ENCODE measurements at places on chromosomes 5 and 9.

GRCh38 chr5:55081541-55081940 lies 20.9 kb upstream of the GZMA start:
- no peak for DNase-seq

DNA sequence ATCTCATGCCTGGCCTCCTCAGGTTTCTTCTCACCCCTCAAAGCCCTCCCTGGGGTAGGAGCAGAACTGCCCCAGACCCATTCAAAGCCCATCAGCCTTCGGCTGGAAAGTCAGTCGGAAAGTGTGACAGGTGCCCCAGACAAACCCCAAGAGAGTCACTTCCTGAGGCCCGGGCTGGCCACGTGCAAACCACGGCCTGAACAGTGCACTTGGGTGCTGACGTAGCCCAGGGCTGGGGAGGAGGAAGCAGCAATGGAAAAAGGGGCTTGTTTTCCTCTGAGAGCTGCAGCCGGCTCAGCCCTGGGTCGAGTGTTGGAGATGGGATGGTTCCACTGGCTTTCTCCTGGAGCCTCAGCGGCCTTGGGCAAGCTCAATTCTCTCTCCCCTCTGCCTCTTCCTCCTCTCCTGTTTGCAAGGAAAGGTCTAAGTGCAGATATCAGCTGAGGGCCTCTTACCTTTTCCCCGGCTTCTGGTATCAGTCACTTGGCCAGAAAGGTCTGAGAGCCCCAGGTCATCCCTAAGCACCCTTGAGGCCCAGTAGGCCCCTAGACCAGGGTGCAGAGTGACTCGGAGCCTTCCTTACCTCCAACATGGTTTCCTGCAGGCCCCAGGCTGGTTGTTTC lies 5.9 kb upstream of the EGR1 start:
- no peak for DNase-seq

GRCh38 chr5:145975001-145975360 lies 38.6 kb downstream of the SH3RF2 start:
- DNase-seq, result no peak

DNA sequence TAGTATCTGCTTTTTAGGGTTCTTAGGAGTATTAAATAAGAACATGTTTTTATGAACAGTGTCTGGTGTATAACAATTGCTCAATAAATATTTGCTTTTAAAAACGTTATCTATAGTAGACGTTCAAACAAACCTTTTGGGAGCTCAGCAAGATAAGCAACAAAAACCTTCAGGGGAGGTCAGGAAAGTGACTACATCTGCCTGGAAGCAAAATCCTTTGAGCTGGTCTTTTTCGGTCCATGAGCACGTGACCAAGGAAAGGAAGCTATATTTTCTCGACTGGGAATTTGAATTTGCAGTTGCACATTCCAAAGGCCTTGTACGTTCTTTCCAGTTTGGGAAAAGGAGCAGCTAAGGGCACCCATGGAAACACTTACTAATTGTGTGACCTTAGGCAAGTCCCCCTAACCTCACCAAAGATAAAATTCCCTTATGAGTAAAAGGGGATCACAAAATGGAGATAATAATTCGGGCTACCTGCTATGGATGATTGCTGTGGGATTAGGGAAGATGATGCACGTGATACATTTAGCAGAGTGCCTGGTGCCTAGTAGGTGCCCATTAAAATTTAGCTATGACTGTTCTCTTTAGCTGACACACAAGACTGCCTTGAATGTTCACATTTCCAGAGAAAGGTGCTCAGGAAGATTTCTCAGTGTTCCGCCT lies 45.4 kb downstream of the PTTG1 start:
- peak; percentile 36 for DNase-seq

- no peak for DNase-seq
Observed at GRCh38 chr9:108209132-108209685, 646.6 kb downstream of the ACTL7B start.

DNA sequence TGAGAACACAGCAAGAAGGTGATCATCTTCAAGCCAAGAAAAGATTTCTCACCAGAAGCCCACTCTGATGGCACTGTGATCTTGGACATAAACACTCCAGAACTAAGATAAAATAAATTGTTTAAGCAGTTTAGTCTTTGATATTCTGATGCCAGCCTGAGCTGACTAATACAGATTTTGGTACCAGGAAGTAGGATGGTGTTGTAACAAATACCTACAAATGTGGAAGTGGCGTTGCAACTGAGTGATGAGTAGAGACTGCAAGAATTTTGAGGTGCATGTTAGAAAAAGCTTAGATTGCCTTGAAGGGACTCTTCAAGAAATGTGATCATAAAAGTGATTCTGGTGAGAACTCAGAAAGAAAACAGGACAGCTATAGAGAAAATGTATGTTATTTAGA lies 592.4 kb upstream of the DAB2 start:
- DNase-seq, result no peak

DNA sequence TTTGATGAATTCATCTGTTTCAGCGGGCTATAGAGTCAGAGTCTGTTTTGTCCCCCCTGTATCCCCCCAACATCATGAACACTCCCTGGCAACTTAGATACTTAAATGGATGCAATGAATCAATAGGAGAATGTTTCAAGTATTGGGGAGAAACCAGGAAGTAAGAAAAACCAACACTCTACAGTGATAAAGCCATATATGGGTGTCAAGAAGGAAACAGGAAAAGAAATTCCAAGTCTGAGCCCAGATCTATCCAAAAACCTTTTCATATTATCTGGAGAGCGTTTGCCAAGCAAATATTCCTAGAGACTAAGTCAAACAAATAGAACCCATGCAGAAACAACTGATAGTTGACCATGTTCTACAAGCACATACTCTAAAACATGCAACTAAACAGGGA lies 2.3 kb upstream of the GNAQ start:
- no peak for DNase-seq

GRCh38 chr5:27818888-27819287 lies 780.5 kb upstream of the CDH9 start:
- DNase-seq, result no peak

- DNase-seq, result no peak
Observed at GRCh38 chr9:13128266-13128860, 151.1 kb downstream of the MPDZ start.

- DNase-seq, result no peak
Observed at GRCh38 chr5:112973904-112974303, 2.7 kb upstream of the DCP2 start.

- peak; percentile 69 for DNase-seq
Observed at GRCh38 chr9:35827486-35827885, 1.0 kb downstream of the FAM221B start.

DNA sequence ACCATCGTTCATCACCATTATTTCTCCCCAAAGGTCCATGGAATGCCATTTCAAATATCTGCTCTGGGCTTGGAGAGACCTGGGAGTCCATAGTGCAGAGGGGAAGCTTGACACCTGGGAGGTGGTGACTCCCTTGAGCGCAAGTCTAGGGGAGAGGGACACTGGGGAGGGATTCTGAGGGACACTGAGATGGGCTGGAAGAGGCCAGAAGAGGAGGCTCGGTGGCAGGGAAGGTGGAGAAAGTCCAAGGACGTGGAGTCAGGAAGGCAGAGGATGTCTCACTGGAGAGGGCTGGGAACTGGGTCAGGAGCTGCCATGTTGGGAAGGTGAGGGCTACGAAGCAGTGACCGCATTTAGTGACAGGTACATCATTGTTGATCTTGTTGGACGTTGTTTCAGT lies 160.3 kb upstream of the MVB12B start:
- no peak for DNase-seq

DNA sequence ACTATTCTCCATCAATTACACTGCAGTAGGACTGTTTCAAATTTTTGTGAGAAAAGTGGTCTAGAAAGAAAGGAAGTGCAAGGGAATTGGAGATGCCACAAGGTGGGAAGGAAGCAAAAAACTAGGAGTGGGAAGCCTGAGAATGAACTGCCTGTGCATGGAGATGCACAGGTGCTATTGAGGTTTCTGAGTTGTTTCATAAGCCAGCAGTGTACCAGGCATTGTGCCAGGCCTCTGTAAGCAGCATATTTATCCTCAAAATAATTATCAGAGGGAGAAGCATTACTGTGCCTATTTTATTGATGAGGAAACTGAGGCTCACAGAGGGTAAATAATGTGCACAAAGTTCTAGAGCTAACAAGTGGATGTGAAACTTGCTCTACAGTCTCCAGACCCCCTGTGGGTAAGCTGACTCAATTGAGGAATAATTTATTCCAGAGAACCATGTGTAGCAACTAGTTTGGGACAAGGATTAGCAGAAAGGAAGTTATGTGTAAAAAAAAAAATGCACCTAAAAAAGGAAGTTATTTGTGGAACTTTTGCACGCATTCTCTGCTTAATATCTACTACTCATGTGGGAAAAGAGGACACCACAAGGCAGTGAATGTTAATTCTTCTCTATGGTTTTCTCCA lies 96.7 kb downstream of the SNCAIP start:
- DNase-seq, result peak; percentile 43

- DNase-seq, result no peak
Observed at GRCh38 chr9:33164138-33164809, 2.9 kb downstream of the B4GALT1 start.

- DNase-seq, result no peak
Observed at GRCh38 chr5:14576206-14576605, 5.4 kb upstream of the OTULINL start.

DNA sequence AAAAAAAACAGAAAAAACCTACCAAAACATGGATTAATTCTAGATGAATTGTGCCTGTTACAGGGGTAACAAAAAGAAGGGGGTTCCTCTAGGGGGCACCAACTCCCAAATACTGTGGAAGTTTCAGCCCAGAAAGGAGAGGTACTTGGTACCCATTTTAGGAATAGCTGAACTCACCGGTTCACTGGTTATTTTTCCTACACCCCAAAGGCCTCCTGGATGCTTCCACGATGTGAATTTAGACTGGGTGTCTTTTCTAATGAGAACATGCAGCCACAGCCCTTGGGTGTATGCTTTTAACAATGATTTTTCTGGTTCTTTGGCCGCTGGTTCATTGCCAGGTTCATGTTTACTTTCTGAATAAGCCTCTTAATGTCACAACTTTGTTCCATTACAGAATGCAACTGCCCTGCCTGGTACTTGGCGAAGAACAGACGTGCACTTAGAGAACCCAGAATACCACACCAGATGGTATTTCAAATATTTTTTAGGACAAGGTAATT lies 46.7 kb downstream of the GARNL3 start:
- DNase-seq, result peak; percentile 15

- no peak for DNase-seq
Observed at GRCh38 chr5:142453932-142454331, 129.1 kb upstream of the SPRY4 start.

GRCh38 chr5:147360816-147361215 lies 126.0 kb downstream of the STK32A start:
- DNase-seq, result no peak

GRCh38 chr9:4781408-4781807 lies 11.3 kb upstream of the RCL1 start:
- no peak for DNase-seq

GRCh38 chr5:10498350-10498749 lies 56.7 kb downstream of the ROPN1L start:
- DNase-seq, result no peak

DNA sequence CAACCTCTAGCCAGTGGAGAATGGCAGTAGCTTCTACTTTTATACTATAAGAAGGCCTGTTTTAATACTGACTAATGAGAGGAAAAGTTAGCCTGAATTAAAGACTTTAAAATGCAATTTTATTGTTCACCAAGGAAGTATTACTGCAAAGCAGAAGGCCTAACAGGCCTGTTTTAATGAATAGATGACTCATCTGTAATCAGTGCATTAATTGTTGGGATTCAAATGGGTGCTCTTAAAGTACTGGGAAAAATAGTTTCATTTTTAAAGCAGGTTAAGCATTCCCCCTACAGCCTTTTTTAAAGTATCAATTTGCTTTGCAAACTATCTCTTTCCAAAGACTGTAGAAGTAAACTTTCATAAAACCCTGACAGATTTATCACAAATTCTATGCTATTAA lies 147.7 kb downstream of the SIL1 start:
- DNase-seq, result no peak

- DNase-seq, result no peak
Observed at GRCh38 chr5:171433352-171433698, 13.9 kb downstream of the FGF18 start.

- peak; percentile 29 for DNase-seq
Observed at GRCh38 chr9:123438821-123439220, 82.8 kb downstream of the CRB2 start.

- no peak for DNase-seq
Observed at GRCh38 chr5:8520917-8521316, 652.0 kb downstream of the MTRR start.

DNA sequence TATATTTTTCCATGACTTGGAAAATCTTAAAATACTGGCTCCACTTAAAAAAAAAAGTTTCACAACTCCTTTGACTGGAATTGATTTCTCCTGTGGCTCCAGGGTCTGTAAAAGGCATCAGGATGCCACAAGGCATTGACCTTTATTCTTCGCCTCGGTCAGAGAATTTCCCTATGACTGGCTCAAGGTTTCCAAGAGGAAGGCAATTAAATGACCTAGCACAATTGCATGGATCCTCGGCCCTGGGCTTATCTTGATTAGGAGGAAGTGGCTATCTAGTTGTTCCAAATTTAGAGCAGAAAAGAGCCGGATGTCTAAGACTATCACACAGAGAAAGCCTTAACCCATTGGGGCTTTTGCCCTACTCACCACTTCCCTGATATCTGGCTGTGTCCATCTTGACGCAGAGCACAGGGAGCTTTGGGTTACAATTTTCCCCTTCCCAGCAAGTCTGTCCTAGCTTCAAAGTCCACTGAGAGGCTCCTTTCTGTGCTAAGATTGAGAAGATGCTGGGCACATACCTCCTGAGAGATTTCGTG lies 56.9 kb upstream of the COL15A1 start:
- DNase-seq, result no peak

GRCh38 chr5:142840575-142840974 lies 70.4 kb downstream of the ARHGAP26 start:
- no peak for DNase-seq

- no peak for DNase-seq
Observed at GRCh38 chr5:173029499-173029921, 26.6 kb upstream of the CREBRF start.

- no peak for DNase-seq
Observed at GRCh38 chr5:66365981-66366380, 221.9 kb downstream of the SREK1 start.

DNA sequence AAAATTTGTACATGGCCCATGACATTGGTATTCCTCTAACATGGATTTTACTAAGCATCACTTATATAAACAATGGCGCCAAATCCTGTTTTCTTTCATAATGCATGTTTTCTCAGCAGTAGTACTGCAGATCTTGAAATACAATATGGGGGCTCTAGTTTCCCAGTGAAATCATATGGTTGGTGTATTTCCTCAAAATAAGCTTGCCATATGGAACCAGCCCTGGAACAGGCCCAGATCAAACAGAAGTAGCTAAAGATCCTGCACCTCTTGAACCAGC lies 163.9 kb downstream of the ZNF608 start:
- no peak for DNase-seq

GRCh38 chr9:134441227-134442084 lies 115.2 kb downstream of the RXRA start:
- no peak for DNase-seq

Data from fibroblast of skin of right biceps (primary cell).